ENCODE measurements at places on chromosomes 1 and 21.

DNA sequence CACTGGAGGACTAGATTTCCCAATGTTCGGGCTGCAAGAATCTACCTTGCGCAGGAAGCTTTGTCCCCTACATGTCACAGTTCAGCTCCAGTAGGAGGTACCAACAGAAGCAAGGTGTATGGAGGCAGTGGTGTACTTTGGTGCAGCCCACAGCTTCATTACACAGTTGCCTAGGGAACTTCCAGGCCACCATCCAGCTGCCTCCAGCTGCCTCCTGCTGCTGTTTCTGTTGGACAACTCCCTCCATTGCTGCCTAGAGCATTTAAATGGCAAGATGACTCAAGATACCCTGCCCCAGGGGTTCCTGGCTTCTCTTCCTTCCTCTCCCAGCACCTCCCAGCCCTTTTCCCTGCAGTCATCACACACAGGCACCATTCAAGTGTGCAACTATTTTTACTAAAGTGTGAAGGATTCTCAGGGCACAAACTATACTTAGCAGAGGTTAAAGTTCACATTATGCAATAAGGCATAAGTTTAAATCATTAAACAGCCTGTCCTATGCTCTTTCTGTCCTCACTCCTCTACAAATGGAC lies 39.0 kb upstream of the ATP1A1 start:
- DNase-seq, result no peak

DNA sequence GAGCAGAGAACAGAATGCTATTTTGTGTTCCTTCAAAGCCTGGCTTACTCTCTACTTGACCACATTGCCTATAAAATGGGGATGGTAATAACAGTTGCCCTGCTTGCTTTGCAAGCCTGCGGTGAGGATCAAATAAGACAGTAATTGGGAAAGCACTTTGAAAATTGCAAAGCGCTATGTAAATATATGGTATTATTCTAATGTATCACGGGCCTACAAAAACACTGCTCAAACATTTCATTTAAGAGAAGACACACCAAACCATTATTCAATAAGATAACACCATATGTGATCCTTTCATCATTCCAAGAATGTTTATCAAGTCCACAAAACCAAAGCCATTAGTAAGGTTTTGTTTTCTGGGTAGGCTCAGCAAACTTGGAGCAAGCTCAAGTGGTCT lies 208.4 kb downstream of the ROR1 start:
- DNase-seq, result no peak

GRCh38 chr1:97082160-97082848 lies 360.7 kb downstream of the PTBP2 start:
- no peak for DNase-seq

GRCh38 chr1:36663772-36664430 lies 181.2 kb upstream of the CSF3R start:
- DNase-seq, result no peak

- DNase-seq, result no peak
These were observed 107.4 kb upstream of the SERBP1 start for GRCh38 chr1:67537667-67538018.

DNA sequence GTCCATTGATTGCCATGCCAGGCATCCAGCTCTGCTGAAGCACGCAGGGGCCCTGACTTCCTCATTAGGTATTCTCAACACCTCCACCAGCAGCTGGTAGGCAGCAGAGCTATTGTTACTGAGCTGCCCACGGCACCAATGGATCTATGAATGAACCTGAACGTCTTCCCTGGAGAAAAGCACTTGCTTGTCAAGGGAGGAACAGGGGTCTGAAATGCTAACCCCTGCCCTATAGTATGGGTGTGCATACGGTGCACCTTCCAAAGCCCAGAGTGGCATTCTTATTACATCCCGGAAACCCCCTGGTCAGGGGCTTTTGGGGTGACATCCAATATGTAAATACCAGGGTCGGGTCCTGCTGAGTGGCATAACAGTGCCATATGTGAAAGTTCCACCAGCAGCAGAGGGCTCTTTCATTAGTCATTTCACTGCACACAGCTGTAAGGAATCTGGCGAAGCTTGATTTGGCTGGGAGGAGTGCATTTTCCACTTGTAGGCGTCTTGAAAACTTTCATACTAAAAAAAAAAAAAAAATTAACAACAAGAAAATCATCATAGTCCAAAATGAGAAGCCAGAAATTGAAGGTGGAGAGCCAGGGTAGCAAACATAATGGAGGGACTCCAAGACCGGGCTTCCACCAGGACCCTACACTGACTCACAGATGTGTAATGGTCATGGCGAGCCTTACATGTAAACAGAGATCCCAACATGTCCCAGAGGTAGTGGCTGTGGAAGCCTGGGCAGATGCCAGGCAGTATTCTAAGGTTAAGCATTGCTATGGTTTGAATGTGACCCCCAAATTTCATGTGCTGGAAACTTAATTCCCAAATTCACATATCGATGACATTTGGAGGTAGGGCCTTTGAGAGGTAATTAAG lies 58.8 kb upstream of the PRDX6 start:
- no peak for DNase-seq

DNA sequence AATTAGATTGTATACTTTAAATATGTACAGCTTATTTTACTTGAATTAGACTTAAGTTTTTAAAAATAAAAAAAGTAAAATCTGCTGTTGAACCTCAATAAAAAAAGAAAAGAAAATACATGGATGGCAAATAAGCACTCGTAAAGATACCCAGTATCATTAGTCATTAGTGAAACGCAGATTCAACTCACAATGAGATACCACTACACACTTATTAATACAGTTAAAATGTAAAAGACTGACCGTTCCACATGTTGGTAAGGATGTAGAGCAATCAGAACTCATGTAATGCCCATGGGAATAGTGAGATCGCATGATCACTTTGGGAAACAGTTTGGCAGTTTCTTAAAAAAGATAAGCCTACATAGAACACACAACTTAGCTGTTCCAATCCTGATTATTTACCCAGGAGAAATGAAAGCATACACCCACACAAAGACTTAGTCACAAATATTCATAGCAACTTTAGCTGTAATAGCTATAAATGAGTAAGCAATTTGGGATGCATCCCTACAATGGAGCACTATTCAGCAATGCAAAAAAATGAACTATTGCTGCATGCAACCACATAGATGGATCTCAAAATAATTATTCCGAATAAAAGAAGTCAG lies 7.3 kb downstream of the SH2D1B start:
- no peak for DNase-seq

DNA sequence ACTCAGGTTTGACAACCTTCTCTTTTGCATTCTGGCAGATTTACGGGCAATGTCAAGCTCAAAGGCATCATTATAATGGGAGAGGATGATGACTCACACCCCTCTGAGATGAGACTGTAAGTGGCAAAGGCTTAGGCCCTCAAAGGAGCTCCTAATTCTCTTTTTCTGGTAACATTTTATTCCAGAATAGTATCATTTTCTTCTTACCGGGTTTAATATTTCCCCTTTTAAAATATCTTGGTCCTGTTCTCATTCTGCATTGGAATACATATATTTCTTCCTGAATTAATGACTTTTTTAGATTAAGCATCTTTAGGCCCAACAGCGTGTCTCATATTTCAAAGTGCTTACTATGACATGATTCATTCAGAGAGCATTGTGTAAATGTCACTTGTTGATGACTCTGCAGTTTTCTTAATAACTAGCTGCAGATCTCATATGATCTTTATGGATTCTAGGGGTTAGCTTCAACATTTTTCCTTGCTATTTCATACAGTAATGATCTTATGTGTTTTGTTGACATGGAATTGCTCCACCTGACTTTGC lies 1.7 kb downstream of the PITHD1 start:
- no peak for DNase-seq

- DNase-seq, result no peak
These were observed 23.7 kb downstream of the PADI3 start for GRCh38 chr1:17272646-17273045.

- DNase-seq, result no peak
These were observed 67.8 kb downstream of the NID1 start for GRCh38 chr1:235997049-235997448.

GRCh38 chr21:37183749-37184148 lies 83.4 kb downstream of the VPS26C start:
- DNase-seq, result no peak

GRCh38 chr1:33576821-33577599 lies 104.6 kb downstream of the ZSCAN20 start:
- DNase-seq, result no peak

DNA sequence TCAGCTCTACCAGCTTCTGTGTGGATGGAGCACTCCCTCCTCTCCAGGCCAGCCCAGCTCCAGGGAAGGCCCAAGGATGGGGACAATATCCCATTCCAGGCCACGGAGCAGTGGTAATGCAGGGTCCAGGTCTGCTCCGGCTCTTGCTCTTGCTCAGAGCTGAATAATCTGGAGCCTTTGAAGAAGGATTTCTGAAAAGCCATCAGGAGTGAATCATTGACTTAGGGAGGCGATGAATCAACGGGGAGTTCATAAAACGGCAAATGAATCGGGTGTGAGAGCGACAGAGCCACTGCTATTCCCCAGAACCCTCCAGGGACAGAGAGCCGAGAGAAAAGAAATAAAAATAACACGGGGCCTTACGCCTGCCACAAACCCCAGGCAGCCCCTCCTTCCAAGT lies 7.7 kb downstream of the POU3F1 start:
- no peak for DNase-seq

GRCh38 chr1:178500091-178500770 lies 3.5 kb upstream of the CLEC20A start:
- DNase-seq, result no peak

GRCh38 chr1:6805004-6805416 lies 19.8 kb downstream of the CAMTA1 start:
- no peak for DNase-seq

- DNase-seq, result no peak
These were observed 119.6 kb upstream of the ADGRL2 start for GRCh38 chr1:81681114-81681513.

GRCh38 chr1:170560681-170561285 lies 28.8 kb downstream of the GORAB start:
- no peak for DNase-seq

- no peak for DNase-seq
These were observed 101.7 kb downstream of the ADSS2 start for GRCh38 chr1:244350027-244350426.

GRCh38 chr1:163056831-163057230 lies 12.3 kb upstream of the RGS4 start:
- no peak for DNase-seq

DNA sequence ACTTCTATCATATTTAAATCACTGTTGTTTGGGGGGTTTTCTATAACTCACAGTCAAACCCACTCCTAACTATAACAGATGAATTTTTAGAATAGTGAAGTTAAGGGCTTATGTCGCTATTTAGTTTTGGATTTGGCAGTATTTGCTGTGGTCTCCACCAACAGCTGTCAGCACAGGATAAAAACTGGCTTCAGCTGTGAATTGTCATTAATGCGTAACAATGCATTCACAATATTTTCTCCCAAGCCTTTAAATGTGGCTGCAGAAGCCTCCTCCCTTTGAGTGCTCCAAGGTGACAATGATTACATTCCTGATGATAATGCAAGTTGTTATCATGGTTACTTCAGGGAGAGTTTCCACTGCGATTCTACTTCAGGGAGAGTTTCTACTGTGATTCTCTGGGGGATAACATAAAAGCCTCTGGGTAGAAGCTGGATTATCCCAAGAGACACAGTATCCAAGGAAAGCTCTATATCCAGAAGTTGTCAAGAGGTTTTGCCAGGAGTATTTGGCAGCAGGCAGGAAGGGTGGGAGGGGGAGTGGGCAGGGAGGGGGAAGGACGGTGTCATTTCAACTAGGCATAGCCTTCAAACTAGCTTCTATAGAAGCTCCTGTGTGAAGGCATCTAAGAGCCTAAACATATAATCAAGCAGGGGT lies 14.9 kb upstream of the SMIM12 start:
- no peak for DNase-seq

GRCh38 chr1:167442142-167442848 lies 76.0 kb downstream of the CD247 start:
- DNase-seq, result peak; percentile 74

DNA sequence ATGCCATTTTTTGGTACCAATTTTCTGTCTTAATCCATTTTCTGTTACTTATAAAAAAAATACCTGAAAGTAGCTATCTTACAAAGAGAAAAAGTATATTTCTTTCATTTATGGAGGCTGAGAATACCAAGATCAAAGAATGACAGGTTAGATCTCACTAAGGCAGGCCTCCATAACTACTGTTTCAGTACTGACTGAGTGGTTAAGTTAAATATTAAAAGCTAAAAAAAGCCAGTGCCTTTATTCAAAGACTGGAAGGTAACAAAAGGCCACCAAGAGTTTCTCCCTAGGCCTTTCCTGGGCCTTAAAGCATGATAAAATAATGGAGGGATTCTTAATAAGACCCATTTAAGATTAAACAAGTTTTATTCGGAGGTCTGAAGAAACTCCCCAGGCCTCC lies 687.7 kb upstream of the ADGRL4 start:
- no peak for DNase-seq

- no peak for DNase-seq
These were observed 690.5 kb upstream of the NR5A2 start for GRCh38 chr1:199336745-199337640.

DNA sequence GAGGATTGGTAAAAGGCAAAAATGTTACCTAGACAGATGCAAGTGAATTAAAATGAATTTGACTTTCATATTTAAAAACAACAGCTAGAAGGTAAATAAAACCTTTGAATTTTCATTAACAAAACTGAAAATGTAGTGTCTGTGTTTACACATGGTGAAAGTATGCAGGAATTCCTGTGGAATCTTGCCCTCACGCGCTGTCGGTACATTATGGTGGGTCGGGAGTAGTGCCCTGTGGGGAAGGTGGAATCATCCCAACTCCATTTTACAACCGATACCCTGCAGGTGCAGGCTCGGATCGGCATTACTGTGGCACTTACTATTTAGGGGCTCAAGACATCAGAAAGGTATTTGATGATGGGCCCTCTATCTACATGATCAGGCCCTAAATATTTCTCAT lies 197.2 kb upstream of the MAP1LC3C start:
- no peak for DNase-seq

GRCh38 chr1:210248341-210248740 lies 15.7 kb downstream of the SERTAD4 start:
- no peak for DNase-seq

DNA sequence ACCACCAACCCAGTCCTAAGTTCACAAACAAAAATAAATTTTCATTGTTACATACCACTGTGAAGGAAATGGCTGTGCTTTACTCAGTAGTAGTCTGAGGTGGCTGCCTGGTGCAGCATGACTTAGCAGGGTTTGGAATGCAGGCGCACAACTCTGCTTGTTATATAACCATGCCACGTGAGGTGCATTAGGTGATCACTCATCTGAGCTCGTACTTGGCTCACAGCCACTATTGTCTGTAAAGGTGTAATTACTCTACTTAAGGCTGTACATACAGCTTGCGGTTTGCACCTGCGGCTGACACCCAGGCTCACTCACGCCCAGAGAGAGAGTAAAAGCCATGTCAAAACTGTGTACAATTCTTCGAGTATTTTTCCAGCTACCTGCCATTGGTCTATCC lies 599.4 kb downstream of the LTN1 start:
- DNase-seq, result no peak

- no peak for DNase-seq
These were observed 55.9 kb downstream of the CLIC4 start for GRCh38 chr1:24801176-24801575.
